ENCODE measurements at places on chromosomes 12 and 14.

GRCh38 chr12:14558473-14558959, 9.2 kb downstream of the PLBD1 start:
- no peak for DNase-seq

DNA sequence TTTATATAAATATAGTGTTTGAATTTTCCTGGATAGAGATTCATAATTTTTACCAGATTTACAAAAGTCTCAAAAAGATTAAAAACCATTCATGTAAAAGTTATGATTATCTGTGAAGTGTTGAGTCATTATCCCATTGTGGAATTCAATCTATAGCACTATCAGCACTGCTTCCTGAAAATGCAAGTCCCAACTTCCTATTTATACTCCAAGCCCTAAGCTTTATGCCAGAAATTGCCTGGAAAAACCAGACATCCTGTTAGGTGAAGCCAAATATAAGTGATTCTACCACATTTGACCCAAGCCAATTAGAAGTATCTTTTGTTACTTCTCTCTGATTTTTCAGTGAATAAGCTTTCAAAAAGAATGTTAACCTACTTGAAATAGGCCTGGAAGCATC, 129.1 kb downstream of the GPR135 start:
- no peak for DNase-seq

GRCh38 chr12:92068459-92068858, 77.2 kb downstream of the BTG1 start:
- no peak for DNase-seq

- DNase-seq = no peak
These were observed 2.0 kb downstream of the KRT77 start for GRCh38 chr12:52701281-52701680.

GRCh38 chr12:6928703-6929407, 1.1 kb downstream of the ATN1 start:
- DNase-seq = no peak

DNA sequence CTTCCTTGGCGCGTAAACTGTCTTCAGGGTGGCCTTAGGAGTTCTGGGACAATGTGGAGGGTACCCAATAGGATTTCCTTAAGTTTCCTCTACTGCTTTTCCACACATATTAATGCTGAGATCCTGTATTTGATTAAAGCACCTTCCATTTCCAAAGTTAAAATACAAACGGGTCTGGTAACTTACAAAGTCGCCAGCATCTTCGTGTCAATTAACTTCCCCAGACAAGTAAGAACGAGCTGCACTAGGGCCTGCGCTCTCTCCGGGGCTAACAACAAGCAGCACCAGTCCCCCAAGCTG, 130.9 kb downstream of the NDUFA12 start:
- no peak for DNase-seq

- no peak for DNase-seq
These were observed 57.0 kb downstream of the PLEKHG7 start for GRCh38 chr12:92759634-92760268.

DNA sequence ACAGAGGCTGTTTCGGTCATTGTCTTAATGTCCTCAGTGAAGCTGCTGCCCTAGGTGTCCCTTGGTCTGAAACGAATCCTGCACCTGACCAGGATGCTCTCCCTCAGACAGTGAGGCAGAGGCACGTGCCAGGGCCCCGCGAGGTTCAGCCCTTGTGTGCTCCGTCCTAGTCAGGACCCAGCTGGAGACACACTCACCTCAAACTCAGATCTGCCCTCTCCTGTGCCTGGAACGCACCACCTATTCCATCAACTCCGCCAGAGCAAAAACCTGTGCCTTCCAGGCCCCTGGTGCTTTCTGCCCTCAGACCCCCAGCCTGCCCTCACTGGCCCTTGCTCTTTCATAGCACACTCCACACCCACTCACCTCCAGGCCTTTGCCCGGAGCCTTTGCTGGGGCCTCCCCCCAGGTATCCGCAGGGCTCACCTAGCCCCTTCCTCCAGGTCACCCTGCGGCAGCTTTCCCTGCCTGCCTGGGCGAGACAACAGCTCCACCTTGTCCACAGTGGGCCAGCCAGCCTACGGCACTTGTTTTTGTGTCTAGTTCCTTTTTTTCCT, 150.6 kb downstream of the BCL11B start:
- no peak for DNase-seq

DNA sequence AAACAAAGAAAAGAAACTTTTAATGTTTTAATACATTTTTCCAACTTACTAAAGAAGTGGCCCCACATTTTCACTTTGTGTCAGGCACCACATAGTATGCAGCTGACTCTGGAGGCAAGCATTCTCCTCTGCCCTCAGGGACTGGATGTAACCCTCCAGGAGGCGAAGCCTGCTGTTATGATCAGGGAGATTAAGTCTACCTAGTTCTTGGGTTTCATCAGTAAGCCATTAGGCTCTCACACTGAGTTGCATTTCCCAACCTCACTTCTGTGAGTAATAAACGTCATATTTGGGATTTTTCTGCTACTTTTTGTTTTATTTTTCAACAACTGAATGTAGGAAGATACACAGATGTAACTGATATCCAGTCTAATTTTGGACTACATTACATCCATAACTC, 101.2 kb upstream of the LRFN5 start:
- DNase-seq = no peak

GRCh38 chr14:56857216-56857615, 46.9 kb upstream of the OTX2 start:
- no peak for DNase-seq

DNA sequence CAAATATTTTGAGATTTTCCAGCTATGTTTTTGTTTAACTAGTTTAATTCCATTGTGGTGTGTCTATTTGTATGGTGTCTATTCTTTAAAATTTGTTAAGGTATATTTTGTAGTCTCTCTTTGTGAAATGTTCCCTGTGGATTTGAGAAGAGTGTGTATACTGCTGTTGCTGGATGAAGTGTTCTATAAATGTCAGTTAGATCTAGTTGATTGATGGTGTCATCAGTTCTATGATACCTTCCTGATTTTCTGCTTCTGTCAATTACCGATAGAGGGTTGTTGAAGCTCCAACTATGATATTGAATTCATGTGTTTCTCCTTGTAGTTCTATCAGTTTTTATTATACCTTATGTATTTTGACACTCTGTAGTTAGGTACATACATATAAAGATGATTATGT, 53.1 kb downstream of the FUT8 start:
- DNase-seq = no peak

GRCh38 chr14:92577321-92577742, 63.8 kb downstream of the RIN3 start:
- no peak for DNase-seq

- no peak for DNase-seq
These were observed 179.2 kb downstream of the AKAP6 start for GRCh38 chr14:32508281-32508680.

- DNase-seq = no peak
These were observed 94.5 kb downstream of the TMX1 start for GRCh38 chr14:51334566-51334965.
